Trophoblast cell (in vitro differentiated cells and primary cell): ENCODE measurements at places on chromosomes 4 and X.

DNA sequence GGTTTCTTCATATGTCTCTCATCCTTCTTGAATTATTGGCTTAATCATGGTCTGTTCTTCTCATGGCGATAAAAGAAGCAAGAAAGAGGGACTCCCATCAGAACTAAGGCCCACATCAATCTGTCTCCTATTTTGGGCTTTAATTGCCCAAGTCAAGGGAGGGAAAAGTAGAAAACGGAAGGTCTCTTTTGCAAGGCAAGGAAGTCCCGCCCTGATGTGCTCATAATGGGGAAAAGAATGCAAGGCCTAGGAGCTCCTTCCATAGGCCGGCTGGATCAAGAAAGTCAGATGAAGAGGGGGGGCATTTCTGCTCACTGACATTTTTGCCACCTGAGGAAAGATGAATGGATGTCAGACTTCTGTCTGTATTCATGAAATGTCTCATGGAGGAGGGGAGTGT, 127.7 kb upstream of the RPS6KA3 start:
- H3K27me3 ChIP-seq = no peaks in the 10 kb centered on the region
- H3K4me3 ChIP-seq = no peak overlapping the region
- H3K4me1 ChIP-seq = no peaks in the 10 kb centered on the region
- DNase-seq = no peak
- H3K36me3 ChIP-seq = no peaks in the 10 kb centered on the region
- H3K27ac ChIP-seq = no peak overlapping the region

- H3K4me3 ChIP-seq = no peak overlapping the region
- peak; percentile 7 for DNase-seq
- no peak overlapping the region for H3K27ac ChIP-seq
- H3K36me3 ChIP-seq = no peaks in the 10 kb centered on the region
- H3K4me1 ChIP-seq = peaks cover 3% of the 10 kb centered on the region
These were observed 112.5 kb upstream of the ATP6AP2 start for GRCh38 chrX:40468033-40468846.

- no peak overlapping the region for H3K4me3 ChIP-seq
- H3K4me1 ChIP-seq = no peaks in the 10 kb centered on the region
- H3K27ac ChIP-seq = no peak overlapping the region
- DNase-seq = no peak
- H3K27me3 ChIP-seq = no peaks in the 10 kb centered on the region
These were observed 588.9 kb downstream of the ZNF674 start for GRCh38 chrX:45956191-45956870.

DNA sequence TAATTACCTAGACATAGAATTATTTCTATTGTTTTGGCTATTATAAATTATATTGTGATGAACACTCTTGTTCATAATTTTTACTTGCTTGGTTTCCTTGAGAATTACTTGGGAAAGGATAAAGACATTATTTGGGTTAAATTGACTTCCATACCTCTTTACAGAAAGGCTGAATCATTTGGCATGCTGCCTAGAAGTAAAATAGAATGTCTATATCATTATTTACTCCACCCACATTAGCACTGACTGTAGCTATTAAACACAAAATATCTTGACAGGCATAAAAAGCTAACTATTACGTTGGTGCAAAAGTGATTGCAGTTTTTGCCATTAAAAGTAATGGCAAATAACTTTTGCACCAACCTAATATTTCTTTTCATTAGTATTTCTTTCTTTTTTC, 29.7 kb upstream of the ADH6 start:
- no peak overlapping the region for H3K4me3 ChIP-seq
- no peaks in the 10 kb centered on the region for H3K36me3 ChIP-seq
- H3K27me3 ChIP-seq = no peaks in the 10 kb centered on the region
- no peak overlapping the region for H3K27ac ChIP-seq
- DNase-seq = no peak

DNA sequence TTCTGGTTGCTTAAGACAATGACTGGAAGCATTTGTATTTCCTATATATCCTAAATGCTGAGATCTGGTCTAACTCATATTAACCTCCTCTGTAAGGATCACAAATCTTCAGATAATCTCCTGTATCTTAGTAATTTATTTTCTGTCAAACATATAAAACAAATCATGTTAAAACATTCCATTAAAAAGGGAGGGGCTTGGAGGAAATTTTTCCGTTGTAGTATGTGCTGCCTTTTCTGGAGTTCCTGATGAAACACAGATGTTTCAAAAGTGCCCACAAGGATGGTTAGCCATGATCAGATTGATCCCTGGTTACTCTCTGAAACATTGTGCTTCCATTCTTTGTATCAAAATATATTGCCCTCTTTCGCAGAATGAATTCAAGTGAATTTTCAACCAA, 182.1 kb downstream of the TENM3 start:
- H3K4me3 ChIP-seq = no peak overlapping the region
- H3K27me3 ChIP-seq = no peaks in the 10 kb centered on the region
- no peaks in the 10 kb centered on the region for H3K36me3 ChIP-seq
- DNase-seq = no peak
- no peaks in the 10 kb centered on the region for H3K4me1 ChIP-seq
- H3K27ac ChIP-seq = no peak overlapping the region

- no peaks in the 10 kb centered on the region for H3K4me1 ChIP-seq
- H3K27ac ChIP-seq = no peak overlapping the region
- DNase-seq = no peak
- H3K36me3 ChIP-seq = no peaks in the 10 kb centered on the region
These were observed 178.7 kb downstream of the CHIC2 start for GRCh38 chr4:53885668-53886067.

DNA sequence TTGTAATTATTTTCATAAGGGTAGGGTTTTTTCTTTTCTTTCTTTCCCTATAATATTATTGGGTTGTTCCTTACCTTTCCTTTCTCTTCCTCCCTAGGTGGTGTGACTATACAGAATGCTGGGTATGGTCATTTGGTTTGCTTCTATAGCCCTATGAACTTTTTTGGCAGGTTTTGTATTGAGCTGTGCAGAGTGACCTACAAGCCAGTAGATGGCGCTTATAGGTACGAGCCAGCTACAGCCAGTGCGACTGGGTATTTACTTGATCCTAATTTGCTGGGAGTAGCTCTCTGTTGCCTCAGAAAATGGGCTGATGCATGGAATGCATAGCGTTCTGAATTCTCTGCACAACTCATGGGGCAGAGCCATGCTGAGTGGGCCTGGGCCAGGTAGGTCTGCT, 423.3 kb downstream of the MAGEE1 start:
- H3K4me1 ChIP-seq = no peaks in the 10 kb centered on the region
- no peaks in the 10 kb centered on the region for H3K27me3 ChIP-seq
- no peaks in the 10 kb centered on the region for H3K36me3 ChIP-seq

DNA sequence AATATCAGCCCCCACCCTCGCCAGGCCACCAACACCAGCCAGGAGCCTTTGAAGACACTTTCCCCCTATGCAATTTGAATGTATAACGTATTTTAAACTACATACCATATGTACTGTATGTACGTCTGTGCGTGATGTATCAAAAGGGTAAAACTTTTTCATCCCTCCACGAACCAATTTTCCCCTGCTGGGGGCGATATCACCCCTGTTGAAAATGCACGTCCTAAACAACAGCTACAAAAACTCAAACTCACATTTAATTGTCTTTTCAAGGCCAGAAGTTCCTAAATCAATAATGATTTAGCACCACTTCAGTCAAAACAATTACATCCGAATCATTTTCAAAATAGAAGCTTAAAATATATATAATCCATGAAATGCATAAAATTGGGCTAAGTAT, 1.4 kb downstream of the VEGFD start:
- no peaks in the 10 kb centered on the region for H3K4me1 ChIP-seq
- no peak overlapping the region for H3K4me3 ChIP-seq
- no peak overlapping the region for H3K27ac ChIP-seq
- no peak for DNase-seq
- no peaks in the 10 kb centered on the region for H3K36me3 ChIP-seq

DNA sequence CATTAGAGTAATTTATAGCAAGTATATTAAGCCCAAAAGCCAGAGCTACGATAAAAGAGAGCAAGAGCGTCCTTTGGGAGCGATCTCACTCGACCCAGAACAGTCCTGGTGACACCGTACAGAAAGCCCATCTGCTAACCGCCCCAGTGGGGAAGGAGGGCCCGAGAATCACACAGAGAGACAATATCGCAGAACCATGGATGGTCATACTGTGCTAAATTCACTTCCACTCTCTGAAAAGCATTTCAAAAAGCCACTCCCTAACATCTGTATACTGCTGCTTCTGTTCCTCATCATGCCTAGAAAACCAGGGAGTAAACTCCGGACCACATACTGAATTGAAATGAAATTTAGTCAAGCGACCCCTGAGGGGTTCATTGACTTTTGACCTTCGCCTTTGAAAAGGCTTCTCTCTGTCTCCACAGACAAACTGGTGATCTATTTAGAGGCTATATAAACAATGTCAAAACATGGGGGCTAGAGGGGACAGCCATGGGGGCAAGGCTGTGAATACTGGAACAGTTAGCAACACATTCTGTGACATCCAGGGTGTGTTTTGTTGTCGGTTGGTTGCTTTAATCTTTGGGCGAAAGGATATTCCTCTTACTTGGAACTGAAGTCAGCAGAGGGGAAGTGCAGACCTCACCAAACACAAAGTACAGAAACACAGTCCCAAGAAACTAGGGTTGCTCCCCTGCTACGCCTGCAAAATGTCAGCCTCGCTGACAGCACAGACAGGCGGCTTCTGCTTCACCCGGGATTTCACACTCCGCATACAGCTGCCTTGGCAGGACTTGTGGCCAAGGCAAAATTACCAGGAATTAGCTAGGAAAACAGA, 129.0 kb upstream of the RASGEF1B start:
- H3K36me3 ChIP-seq = no peaks in the 10 kb centered on the region
- H3K4me1 ChIP-seq = peaks cover 7% of the 10 kb centered on the region
- no peaks in the 10 kb centered on the region for H3K27me3 ChIP-seq

GRCh38 chr4:11428231-11428898, at the start of gene HS3ST1:
Gene HS3ST1, minus strand, starts transcription at chr4:11428894. Its CDS starts 28,889 bp downstream, at chr4:11400005.
- H3K4me1 ChIP-seq = peaks cover 9% of the 10 kb centered on the region
- no peak for DNase-seq
- H3K4me3 ChIP-seq = peak within 1 kb of the TSS; percentile 75

GRCh38 chrX:6292599-6292998, 63.9 kb upstream of the NLGN4X start:
- no peaks in the 10 kb centered on the region for H3K36me3 ChIP-seq
- H3K27ac ChIP-seq = no peak overlapping the region
- H3K27me3 ChIP-seq = no peaks in the 10 kb centered on the region
- no peak overlapping the region for H3K4me3 ChIP-seq

- no peak overlapping the region for H3K27ac ChIP-seq
- H3K36me3 ChIP-seq = no peaks in the 10 kb centered on the region
- no peaks in the 10 kb centered on the region for H3K27me3 ChIP-seq
- no peak for DNase-seq
- no peaks in the 10 kb centered on the region for H3K4me1 ChIP-seq
- no peak overlapping the region for H3K4me3 ChIP-seq
These were observed 21.7 kb downstream of the PDLIM3 start for GRCh38 chr4:185513489-185514181.

GRCh38 chr4:153466081-153466948, at the start of gene TMEM131L:
Gene TMEM131L, plus strand, starts transcription at chr4:153466360. Its CDS starts 38 bp downstream, at chr4:153466398.
- peaks cover 5% of the 10 kb centered on the region for H3K4me1 ChIP-seq
- H3K27ac ChIP-seq = no peak within 1 kb of the TSS
- DNase-seq = peak; percentile 62
- peak within 1 kb of the TSS; percentile 89 for H3K4me3 ChIP-seq
- no peaks in the 10 kb centered on the region for H3K27me3 ChIP-seq
- H3K36me3 ChIP-seq = no peaks in the 10 kb centered on the region

GRCh38 chrX:151099001-151099400, 77.4 kb upstream of the GPR50 start:
- no peak for DNase-seq
- H3K27me3 ChIP-seq = no peaks in the 10 kb centered on the region
- no peaks in the 10 kb centered on the region for H3K4me1 ChIP-seq
- H3K36me3 ChIP-seq = no peaks in the 10 kb centered on the region
- H3K4me3 ChIP-seq = no peak overlapping the region

DNA sequence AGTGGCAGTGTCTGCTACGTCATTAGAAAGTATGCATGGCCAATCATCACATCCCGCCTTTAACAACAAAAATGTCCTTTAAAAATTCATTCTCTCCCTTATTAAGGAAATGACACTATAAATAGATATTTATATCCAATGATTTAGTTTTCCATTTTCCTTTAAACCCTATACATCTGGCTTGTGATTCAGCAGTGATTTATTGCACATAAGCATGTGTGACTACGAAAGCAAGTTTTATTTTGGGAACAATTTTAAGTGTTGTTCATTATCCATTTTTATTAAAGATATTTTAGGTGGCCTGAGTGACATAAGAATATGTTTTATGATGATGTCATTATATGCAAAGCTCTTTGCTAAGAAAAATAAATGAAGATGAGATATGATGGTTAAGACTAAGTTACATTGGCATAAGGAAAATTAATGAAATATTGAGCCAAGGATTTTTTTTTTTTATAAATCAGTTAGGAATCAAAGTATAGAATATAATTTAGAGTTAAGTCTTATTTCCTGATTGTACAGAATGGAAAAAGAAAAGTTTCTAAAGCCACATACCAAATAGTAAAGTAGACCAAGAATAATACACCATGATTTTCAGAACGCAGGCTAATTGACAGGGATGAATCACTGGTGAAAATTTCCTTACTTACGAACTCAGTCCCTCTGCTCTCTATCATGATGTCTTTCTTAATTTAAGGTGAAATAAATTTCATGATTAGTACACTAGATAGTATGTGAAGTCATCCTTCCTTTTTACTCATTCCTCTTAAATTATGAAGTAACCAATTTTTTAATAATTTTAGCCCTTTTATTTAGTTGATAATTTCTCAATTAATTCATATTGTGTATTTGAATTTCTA, 822.4 kb downstream of the FAT4 start:
- H3K27ac ChIP-seq = no peak overlapping the region
- no peak for DNase-seq
- no peaks in the 10 kb centered on the region for H3K36me3 ChIP-seq
- no peak overlapping the region for H3K4me3 ChIP-seq

DNA sequence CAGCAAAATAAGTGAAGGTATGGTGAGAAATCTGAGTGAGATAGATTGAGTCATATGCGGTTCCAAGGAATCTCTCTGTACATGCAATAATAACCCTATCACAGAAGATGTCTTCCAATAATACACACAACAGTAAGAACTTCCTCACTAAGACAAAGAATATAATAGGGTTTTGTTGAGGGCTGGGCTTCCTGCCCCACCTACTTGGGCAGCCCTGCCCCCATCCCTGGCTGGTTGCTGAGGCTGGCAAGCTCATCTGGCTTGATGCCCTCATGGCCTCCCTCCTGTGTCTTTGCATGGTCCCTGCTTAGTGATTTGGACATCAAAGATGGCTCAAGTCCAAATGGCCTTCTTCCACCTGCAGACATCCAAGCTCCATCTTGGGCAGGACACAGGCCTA, 2.7 kb downstream of the GEMIN8 start:
- no peaks in the 10 kb centered on the region for H3K36me3 ChIP-seq
- no peaks in the 10 kb centered on the region for H3K4me1 ChIP-seq

DNA sequence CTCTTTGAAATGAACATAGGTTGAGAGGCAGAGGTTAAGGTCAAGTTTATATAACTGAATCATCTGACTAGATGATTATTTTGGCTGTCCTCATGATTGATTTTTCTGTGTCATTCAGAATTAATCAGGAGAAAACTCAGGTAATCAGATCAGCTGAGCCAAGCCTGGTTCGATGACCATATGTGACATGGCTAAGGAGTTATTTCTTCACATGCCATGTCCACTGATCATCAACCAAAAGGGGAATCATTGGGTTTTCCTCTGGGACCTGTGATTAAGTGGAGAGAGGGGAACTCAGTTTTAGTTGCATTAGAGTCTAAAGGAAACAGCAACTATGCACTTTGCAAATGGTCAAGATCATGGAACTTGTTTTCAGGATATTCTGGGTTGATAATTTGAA, 20.3 kb upstream of the PACRGL start:
- no peak for DNase-seq
- no peaks in the 10 kb centered on the region for H3K4me1 ChIP-seq
- H3K36me3 ChIP-seq = no peaks in the 10 kb centered on the region
- no peak overlapping the region for H3K4me3 ChIP-seq
- H3K27me3 ChIP-seq = no peaks in the 10 kb centered on the region

- no peak overlapping the region for H3K4me3 ChIP-seq
- no peak for DNase-seq
- H3K27me3 ChIP-seq = no peaks in the 10 kb centered on the region
- no peaks in the 10 kb centered on the region for H3K4me1 ChIP-seq
These were observed 600.5 kb upstream of the SLIT2 start for GRCh38 chr4:19650903-19651864.
